ENCODE measurements at places on chromosomes 11 and 22.

DNA sequence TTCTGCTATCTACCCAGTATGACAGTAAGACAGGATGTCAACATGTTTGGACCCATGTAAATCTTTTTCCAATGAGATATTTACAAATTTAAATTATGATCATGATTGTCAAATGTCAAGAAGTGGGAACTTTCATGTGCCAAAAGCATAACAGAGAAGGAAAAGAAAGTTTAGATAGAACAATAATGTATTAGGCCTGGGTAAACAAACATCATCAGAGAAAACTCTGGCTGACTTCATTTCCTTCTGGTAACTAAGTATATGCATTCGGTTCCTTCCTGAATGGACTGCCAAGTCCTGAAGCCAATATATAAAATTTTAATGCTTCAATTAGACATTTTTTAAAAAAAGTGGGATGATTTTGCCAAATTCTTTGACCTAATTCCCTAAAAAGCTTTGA, 16.5 kb downstream of the RNF141 start:
- no peak for DNase-seq

- DNase-seq, result no peak
Observed at GRCh38 chr11:63978551-63979239, 4.3 kb downstream of the COX8A start.

DNA sequence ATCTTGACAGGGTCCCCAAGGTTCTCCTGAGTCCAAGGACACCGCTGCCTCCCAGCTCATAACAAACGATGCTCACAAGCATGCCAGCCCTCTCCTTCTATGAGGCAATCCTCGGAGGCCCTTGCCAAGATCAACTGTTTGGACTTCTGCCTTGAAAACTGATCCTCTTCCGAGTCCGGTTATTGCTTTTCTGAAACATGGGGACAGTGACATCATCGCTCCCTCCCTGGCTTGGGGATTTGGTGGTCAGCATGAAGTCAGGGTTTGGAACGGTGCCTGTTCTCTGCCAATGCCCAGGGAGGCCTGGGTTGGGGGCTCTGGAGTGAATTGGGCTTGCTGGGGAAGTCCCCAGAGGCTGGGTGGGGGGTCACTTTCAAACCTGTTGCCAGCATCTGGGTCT, 149.3 kb downstream of the FBXO7 start:
- DNase-seq, result no peak

- peak; percentile 24 for DNase-seq
Observed at GRCh38 chr11:119551420-119552105, 128.6 kb upstream of the THY1 start.

DNA sequence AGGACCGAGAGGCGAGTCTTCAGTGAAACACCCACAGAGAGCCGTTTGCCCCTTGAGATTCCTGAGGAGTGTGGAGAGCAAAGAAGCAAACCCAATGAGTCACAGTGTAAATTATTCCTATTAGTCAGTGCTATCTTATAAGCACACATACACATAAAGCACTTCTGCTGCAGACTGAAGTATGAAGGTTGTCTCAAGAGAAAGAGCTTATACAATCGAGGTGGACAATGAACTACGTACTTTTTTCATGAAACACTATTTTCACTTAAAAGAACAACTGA, 37.3 kb downstream of the GALNT18 start:
- peak; percentile 85 for DNase-seq
